AG20443 (cell line): ENCODE measurements at places on chromosomes 11 and 22.

DNA sequence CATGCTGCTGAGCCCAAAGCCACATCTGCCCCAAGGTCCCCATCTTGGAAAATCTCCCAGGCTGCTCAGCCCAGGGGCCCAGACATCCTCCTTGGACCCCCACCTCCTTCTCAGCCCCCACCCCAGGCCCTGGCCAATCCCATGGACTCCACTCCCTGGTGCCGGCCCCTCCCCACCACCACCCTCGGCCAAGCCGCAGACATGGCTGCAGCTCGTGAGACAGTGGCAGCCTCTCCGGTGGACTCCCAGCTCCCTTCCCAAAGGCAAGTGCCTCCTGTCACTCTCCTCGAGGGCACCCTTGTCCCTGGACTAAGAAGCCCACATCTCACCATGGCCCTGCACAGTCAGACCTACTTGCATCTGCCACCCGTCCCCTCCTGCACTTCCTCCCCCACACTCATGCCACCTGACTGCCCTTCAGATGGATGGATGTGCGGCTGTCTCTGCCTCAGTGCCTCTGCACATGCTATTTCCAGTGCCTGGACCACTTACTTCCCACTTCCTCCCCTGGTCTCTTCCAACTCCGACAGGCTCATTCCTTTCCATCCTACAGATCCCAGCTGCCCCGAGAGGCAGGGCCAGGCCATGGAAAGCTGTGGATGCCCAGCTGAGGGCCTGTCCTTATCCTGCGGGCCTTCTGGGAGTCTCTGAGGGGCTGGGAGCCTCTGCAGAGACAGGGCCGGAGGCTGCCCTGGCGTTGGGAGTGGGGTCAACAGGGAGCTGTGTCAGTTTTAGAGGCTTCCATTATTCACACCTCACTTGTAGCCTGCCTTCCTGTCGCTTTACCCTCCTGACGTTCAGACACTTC is 25.5 kb upstream of the RFPL3 start:
- DNase-seq: no peak

DNA sequence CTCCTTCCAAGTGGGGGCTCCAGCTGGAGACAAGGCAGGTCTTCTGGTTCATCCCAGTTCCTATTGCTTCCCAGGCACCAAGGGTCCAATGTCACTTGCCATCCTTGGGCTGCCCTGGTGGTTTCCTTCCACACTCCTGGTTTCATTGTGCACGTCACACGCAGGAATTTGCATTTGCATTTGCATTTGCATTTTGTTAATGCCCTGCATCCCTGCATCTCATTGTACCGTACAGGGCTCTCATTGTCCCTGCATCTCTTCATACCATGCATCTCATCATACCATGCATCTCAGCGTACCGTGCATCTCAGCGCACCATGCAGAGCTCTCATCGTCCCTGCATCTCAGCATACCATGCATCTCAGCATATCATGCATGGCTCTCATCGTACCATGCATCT is 112.2 kb upstream of the SYT13 start:
- no peak for DNase-seq

GRCh38 chr11:62682518-62682917 is 3.6 kb upstream of the UBXN1 start:
- DNase-seq: no peak

- peak; percentile 81 for DNase-seq
Observed at GRCh38 chr11:35009191-35009943, 92.9 kb downstream of the PDHX start.

GRCh38 chr11:3665336-3666022 is 5.7 kb downstream of the CHRNA10 start:
- no peak for DNase-seq

DNA sequence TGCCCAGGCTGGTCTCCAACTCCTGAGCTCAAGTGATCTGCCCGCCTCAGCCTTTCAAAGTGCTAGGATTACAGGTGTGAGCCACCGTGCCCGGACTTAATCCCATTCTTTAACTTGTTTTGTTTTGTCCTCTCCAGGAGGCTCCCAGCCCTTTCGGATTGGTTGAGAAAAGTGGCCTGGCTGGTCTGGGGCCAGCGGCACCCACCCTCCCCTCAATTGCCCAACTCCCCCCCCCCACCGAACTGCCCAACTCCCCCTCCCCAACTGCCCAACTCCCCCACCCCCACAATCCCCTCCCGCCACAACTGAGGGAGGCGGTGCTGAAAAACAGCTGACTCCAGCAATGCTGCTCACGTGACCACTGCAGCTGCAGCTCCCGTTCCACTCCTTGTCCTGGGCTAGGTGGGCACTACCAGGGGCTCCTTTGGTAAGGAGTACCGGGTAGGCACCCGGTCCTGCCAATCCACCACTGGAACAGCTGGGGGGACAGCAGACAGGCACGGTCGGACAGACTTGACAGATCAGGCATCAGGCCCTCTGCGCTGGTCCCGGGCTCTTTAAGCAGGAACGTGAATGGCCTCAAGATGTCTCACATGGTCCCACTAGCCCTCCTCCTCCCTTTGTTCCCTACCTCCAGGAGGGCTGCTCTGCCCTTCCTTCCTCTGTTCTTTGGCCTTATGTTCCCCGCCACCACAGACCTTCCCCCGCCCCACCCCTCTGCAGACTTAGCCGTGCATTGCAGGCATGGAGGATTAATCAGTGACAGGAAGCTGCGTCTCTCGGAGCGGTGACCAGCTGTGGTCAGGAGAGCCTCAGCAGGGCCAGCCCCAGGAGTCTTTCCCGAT is at the start of gene TCN2:
TSS of gene TCN2 (plus strand) at position 720 of the 845 bp plus-strand sequence. CDS start 158 bp downstream, outside the sequence.
- DNase-seq: peak; percentile 84

DNA sequence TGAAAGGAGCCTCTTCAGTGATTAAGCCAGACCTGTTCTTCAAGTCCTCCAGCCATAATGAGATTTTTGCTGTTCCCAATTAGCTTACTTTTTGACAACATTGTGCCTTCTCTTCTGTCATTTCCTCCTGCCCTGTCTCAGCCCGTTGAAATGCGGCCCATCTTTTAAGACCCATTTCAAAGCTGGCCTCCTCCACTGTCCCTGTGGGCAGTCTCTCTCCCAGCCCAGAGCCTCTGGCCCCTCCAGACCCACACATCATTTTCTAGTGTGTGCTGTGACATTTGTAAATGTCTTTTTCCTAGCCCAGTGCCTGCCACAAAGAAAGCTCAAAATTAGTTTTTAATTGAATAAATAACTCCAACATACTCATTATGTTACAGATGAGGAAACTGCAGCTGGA is 70.9 kb downstream of the BUD13 start:
- DNase-seq: no peak

- DNase-seq: no peak
Observed at GRCh38 chr22:37301144-37301830, 19.0 kb downstream of the CYTH4 start.

DNA sequence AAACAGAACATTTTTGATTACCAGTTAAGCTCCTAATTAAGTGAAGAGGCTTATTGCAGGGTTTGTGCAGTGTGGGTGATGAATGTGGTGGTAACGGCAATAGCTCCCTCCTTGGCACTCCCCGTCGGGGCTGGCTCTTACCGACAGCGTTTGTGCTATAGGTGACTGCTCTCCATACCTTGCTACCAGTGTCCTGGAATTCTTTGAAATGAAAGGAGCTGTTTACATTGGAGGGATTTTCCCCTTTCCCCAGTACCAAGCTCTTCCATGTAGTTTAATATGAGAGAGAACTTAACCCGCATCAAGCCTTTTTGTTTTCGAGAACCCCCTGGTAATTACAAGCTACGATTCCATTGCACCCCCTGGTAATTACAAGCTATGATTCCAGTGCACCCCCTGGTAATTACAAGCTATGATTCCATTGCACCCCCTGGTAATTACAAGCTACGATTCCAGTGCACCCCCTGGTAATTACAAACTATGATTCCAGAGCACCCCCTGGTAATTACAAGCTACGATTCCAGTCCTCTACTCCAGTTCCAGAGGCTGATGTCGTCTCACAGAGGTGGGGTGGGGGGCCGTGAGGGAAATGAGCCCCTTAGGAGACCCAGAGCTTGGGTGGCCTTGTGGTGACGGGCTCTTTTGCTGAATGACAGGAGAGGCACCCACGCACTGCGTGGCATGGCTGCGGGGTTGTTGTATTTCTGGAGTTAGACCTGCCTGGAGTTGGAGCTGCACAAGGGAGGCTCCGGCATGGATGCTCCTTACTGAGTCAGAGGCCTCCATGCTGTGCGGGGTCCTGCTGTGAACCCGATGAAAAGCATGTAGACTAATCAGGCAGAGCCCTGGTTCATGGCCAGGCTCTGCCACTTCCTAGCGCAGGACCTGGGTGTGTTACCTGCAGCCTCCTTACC is 205.3 kb downstream of the TBC1D22A start:
- no peak for DNase-seq

GRCh38 chr22:47043835-47044721 is 281.6 kb downstream of the TBC1D22A start:
- peak; percentile 77 for DNase-seq
